ENCODE measurements at places on chromosomes 12 and 14.

DNA sequence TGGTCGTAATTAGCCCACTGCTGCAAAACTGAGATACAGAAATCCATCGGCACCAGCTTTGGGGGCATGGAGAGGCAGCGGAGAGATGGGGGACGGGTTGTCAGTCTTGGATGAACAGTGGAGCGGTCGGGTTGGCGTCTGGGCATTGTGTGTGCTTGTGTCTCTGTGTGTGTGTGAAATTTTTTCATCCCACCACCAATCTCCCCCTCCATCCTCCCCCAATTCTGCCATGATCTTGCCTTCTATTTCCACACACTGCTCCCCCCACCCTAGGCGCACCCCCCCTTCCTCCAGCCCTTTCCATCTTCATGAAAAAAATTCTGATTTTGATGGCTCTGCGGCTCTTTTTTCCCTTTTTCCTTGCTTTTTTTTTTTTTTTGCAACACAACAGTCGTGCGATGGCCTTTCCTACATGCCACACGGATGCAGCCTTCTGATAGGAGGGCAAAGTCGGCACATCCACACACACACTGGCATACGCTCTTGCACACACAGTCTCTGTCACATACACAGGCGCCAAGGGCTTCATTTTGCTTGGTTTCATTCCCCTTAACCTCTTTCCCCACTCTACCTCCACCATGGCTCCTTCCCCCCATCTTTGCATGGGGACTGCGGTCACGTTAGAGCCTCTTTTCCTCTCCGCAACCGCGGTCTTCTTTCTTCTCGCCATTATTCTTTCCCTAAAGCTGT lies 3.3 kb downstream of the NRXN3 start:
- no peak overlapping the region for H3K27ac ChIP-seq
- no peak for DNase-seq
- H3K4me3 ChIP-seq: no peak overlapping the region
- no peaks in the 10 kb centered on the region for H3K4me1 ChIP-seq

DNA sequence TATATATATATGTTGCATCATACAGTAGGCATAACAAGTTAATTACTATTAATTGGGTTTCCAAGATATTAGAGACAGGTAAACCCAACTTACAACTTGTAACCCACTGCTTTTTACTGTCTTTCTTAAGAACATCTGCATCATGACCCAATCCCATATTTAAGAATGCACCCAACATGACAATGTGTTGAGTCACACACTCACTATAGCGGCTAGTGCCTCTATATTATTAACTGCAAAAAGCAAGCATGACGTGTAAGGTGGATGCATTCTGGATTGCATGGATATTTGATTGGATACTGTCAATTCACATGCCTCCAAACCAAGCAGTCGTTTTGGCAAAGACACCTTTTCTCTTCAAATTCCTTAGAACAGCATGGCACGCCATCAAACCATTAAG lies 68.2 kb downstream of the KSR2 start:
- H3K4me3 ChIP-seq: no peak overlapping the region
- H3K27me3 ChIP-seq: no peaks in the 10 kb centered on the region
- no peaks in the 10 kb centered on the region for H3K36me3 ChIP-seq

DNA sequence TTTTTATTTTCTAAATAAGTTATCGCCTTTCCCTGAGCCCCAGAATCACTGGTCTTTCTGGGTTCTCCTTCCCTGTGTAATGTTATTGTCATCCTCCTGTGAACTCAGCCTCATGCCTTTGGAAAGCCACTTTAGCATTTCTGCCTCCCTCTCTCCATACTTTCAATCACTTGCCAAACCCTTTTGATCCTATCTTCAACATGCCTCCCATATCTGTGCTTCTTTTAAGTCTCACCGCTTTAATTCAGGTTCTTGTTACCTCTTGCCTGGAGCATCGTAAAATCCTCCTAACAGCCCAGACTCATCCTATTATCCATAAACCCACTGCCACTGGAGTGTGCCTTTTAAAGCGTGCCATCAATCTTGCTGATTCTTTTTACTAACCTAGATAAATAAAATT lies 321.8 kb downstream of the BMP4 start:
- no peak for DNase-seq
- H3K4me3 ChIP-seq: no peak overlapping the region
- no peak overlapping the region for H3K27ac ChIP-seq
- H3K4me1 ChIP-seq: no peaks in the 10 kb centered on the region
- no peaks in the 10 kb centered on the region for H3K27me3 ChIP-seq

DNA sequence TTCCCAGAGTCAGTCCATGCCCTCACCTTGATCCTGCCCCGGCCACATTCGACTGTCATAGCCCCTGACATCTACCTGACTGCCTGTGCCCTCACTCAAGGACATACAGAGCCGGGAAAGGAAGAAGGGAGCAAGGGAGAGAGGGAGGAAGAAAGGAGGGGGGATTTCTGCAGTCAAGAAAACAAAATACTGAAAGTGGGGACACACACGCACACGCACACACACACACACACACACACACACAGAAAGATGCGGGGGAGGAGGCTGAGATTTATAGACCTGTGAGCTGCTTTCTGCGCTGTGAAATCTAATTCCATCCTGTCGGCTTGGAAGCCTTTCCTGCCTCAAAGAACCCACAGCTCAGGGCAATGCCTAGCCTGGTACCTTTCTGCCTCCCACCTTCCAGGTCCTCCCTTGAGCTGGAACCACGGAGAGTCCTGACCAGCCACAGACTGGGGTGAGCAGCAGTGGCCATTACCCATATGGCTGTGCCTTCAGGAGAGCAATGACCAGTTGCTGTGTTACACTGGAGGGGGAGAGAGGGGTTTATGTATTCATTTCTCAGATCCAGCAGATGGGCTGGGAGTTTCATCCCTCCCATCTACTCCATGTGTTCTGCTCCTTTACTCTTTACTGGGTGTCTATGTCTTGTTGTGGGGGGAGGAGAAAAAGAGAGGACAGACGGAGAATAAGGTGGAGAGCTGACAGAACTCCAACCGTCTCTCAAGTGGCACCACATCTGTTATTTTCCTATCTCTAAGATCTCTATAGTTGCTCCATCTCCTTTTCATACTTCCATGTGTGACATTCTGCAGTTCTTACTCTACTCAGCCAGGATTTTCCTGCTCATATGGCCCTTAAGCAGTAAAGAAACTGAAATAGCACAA lies 12.9 kb downstream of the C14orf93 start:
- H3K27ac ChIP-seq: no peak overlapping the region
- H3K4me1 ChIP-seq: no peaks in the 10 kb centered on the region
- no peak for DNase-seq
- no peaks in the 10 kb centered on the region for H3K27me3 ChIP-seq
- H3K36me3 ChIP-seq: peaks cover 4% of the 10 kb centered on the region

Measured in naive thymus-derived CD4-positive, alpha-beta T cell (primary cell).